ENCODE measurements at places on chromosomes 13 and 19. TPM values are rescaled to one million over a fixed set of nuclear protein-coding genes. Genes with fewer than 3 reads are reported as not detected.

Gene SIAH3
- not detected for total RNA-seq

Gene TRAPPC6A
- total RNA-seq = 5.2 TPM

Gene CGB5
- 0.22 TPM for total RNA-seq

Gene RFPL4A
- total RNA-seq = not detected

Gene CGB7
- 0.13 TPM for total RNA-seq

Gene SPART
- total RNA-seq = 102 TPM

Gene F2RL3
- total RNA-seq = 2.4 TPM

Gene NDUFB7
- total RNA-seq = 165 TPM

Gene GDF15
- total RNA-seq = 114 TPM

Gene SYNGR4
- total RNA-seq = not detected

Gene TINCR
- not detected for total RNA-seq

Gene RAP2A
- total RNA-seq = 80.2 TPM

Gene SRRM5
- total RNA-seq = 0.27 TPM

Gene OR7A5
- not detected for total RNA-seq

Gene CRB3
- not detected for total RNA-seq

Gene ZNF93
- total RNA-seq = 11.8 TPM

Gene NCR1
- total RNA-seq = not detected

Gene PRODH2
- total RNA-seq = not detected

Gene CILP2
- total RNA-seq = not detected

Gene RPL18A
- 1,499 TPM for total RNA-seq

Gene CYP2A6
- not detected for total RNA-seq

Gene SLC25A41
- total RNA-seq = 0.27 TPM

Gene USF2
- total RNA-seq = 41.4 TPM

Gene ACP4
- not detected for total RNA-seq

Gene IRGC
- not detected for total RNA-seq

Gene AKAP8L
- 56.1 TPM for total RNA-seq

Gene NMRK2
- total RNA-seq = not detected

Gene ARHGAP33
- 4.0 TPM for total RNA-seq

Gene CDX2
- not detected for total RNA-seq

Gene MBD3L2
- not detected for total RNA-seq

Gene MISP
- total RNA-seq = not detected

Gene MBD3L2B
- total RNA-seq = not detected

Gene C19orf67
- total RNA-seq = not detected

All from thoracic aorta endothelial cell (primary cell).